CD4-positive, alpha-beta T cell (primary cell): ENCODE measurements at places on chromosomes 4 and X. TPM values are rescaled to one million over a fixed set of nuclear protein-coding genes. Genes with fewer than 3 reads are reported as not detected.

Gene PGM2
- total RNA-seq, result 10.7 TPM

Gene CT45A5
- not detected for total RNA-seq

Gene GYG2
- total RNA-seq, result not detected

Gene EIF2S3
- total RNA-seq, result 202 TPM

Gene ARHGAP36
- total RNA-seq, result not detected

Gene NDP
- total RNA-seq, result not detected

Gene PDGFRA
- total RNA-seq, result not detected

Gene BEX3
- total RNA-seq, result 15.7 TPM

Gene MAGEA4
- not detected for total RNA-seq

Gene FAT1
- total RNA-seq, result 0.03 TPM

Gene MBNL3
- 19.0 TPM for total RNA-seq

Gene NAP1L2
- total RNA-seq, result 4.2 TPM

Gene SLIT2
- not detected for total RNA-seq

Gene NEUROG2
- not detected for total RNA-seq

Gene PNMA5
- 0.20 TPM for total RNA-seq

Gene SORCS2
- total RNA-seq, result not detected

Gene PLS3
- not detected for total RNA-seq

Gene MAGEH1
- total RNA-seq, result 17.7 TPM

Gene GEMIN8
- 10.2 TPM for total RNA-seq

Gene XIAP
- 26.0 TPM for total RNA-seq

Gene CXorf38
- total RNA-seq, result 9.4 TPM

Gene RBM46
- not detected for total RNA-seq

Gene NPY2R
- total RNA-seq, result not detected

Gene UGT8
- total RNA-seq, result 0.11 TPM

Gene TMSB15B
- total RNA-seq, result 8.0 TPM

Gene PHKA1
- 0.39 TPM for total RNA-seq

Gene GSX2
- total RNA-seq, result not detected

Gene PRDM5
- total RNA-seq, result 0.14 TPM

Gene DDX53
- total RNA-seq, result not detected

Gene H2BW2
- total RNA-seq, result not detected

Gene GAGE13
- not detected for total RNA-seq

Gene FAM9C
- total RNA-seq, result not detected

Gene CTAG2
- not detected for total RNA-seq

Gene ZAR1
- total RNA-seq, result not detected

Gene RAB40A
- total RNA-seq, result 0.16 TPM

Gene RNF212
- total RNA-seq, result 8.3 TPM

Gene TKTL2
- not detected for total RNA-seq

Gene CT45A1
- not detected for total RNA-seq

Gene TMPRSS11B
- total RNA-seq, result not detected

Gene CSAG3
- not detected for total RNA-seq

Gene FOXR2
- not detected for total RNA-seq

Gene CENPVL2
- not detected for total RNA-seq

Gene TRMT2B
- 28.0 TPM for total RNA-seq

Gene P2RY4
- total RNA-seq, result not detected
